Stimulated activated CD4-positive, alpha-beta T cell treated with anti-CD3 and anti-CD28 coated beads, Interleukin-4, amount 100 ng/mL, for 4 hours (primary cell): ENCODE measurements at places on chromosomes 12 and 14.

- no peak for DNase-seq
Observed at GRCh38 chr12:22377731-22378496, 43.4 kb upstream of the ST8SIA1 start.

DNA sequence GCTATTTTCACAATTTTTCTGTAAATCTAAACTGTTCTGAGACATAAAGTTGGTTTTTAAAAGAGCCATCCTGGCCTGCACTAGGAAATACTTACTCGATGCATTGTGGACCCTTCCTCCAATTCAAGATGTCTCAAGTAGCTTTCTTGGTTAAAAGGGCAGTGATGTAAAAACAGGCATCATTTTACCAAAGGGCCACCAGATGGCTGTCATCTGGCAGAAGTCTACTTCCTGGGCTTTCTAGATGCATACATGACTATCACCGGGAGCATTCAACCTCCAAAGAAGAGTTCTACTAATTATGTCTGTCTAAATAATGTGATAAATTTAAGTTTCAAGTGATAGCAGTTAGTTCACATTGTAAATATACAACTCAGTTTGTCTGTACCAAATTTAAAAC lies 96.8 kb upstream of the FRMD6 start:
- DNase-seq: no peak

DNA sequence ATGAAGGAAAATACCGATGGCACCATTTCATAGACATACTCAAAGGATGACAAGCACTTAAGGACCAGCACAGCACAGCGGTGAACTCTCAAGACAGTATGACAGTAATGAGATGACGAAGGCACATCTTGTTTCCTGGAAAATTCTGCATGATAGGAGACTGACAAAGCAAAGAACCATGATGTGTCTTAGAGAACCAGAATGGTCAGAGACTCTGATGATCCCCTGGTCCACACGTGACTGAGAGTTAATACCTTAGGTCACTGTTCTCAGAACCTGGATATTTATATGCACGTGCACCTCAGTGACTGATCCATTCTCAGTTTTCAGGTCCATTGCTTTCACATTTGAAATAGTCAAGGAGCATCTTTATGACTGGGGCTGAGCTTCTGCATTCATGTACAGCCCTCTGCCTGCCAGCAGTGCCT lies 35.3 kb downstream of the PROX2 start:
- DNase-seq: no peak

GRCh38 chr14:77037215-77037937 lies 8.9 kb upstream of the IRF2BPL start:
- no peak for DNase-seq

DNA sequence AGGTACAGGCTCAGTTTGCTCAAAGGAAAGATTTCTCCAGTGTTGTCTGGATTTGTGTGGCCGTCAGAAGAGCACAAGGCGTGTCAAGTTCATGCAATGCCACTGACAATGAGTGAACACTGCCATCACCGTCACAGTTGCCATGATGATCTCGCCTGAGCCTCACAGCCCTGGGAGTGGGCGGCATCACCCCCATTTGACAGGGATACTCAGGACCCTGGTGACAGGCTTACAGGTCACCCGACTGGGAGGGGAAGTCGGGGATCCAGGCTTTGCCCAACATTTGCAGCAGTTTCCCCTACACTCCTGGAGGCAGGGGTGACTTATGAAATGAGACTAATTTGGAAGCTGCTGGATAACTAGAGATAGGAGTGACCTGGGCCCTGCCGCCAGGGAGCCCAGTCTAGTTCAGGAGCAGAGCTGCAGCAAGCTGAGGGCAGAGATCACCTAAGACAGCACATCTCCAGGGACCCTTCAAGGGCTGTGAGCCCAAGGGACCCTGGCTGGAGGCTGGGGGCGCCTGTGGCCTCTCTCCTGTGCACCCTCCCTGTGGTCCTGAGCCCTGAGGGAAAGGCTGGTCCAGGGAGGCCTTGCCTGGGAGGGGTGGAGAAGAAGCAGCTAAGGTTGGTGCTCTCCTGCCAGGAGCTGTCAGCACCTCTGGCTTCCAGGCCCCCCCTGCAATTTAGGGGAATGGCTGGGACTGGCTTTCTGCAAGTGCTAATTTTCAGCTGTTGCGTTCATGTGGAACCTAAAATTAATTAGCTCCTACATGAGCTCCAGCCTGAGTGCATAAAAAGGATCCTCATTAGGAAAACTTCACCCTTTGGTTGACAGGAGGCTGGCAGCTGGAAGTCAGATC lies 32.4 kb upstream of the BEGAIN start:
- no peak for DNase-seq

DNA sequence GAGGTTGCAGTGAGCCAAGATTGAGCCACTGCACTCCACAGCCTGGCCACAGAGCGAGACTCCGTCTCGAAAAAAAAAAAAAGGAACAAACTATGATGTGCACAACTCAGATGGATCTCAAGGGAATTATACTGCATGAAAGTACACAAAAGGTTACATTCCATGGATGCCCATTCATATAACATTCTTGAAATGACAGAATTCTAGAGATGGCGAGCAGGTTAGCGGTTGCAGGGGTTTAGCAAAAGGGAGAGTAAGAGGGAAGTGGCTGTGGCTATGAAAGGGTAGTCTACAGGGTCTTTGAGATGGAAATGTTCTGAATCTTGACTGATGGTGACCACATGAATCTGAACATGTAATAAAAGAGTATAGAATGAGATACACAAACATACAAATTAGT lies 49.7 kb downstream of the CKB start:
- no peak for DNase-seq

DNA sequence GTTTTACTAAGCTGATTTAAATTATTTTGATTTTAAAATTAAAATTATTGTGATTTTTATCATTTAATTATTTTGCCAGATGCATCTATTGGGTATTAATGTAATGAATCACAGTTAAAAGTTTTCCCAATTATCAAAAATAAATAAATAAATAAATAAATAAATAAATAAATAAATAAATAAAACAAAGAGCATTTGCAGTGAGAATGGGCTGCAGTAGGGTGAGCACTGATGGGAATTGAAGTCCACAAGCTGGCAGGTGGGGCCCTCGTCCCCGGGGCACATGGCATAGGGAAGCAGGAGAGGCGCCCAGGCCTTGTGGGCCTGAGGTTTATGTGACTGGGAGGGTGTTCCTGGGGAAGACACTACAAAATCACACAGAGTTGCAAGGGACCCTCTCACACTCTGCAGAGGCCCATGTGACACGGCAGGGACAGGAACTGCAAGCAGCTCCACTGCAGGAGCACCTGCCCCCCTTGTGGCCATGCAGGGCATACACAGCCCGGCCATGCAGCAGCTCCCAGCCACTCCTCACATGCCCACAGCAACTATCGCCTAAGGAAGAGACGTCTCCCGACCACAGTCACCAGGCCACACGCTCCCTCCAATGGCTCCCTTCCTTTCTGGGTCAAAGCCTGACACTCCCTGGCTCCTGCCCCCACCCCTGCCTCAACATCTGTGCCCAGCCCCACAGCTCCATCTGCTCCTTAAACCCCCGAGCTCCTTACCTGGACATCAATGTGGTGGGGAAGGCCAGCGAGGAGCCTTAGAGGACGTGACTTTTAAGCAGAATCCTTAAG lies 256.3 kb upstream of the SFSWAP start:
- DNase-seq: no peak

GRCh38 chr12:92551853-92552397 lies 150.9 kb upstream of the PLEKHG7 start:
- peak; percentile 45 for DNase-seq

- no peak for DNase-seq
Observed at GRCh38 chr14:54535646-54536045, 25.9 kb downstream of the CGRRF1 start.

DNA sequence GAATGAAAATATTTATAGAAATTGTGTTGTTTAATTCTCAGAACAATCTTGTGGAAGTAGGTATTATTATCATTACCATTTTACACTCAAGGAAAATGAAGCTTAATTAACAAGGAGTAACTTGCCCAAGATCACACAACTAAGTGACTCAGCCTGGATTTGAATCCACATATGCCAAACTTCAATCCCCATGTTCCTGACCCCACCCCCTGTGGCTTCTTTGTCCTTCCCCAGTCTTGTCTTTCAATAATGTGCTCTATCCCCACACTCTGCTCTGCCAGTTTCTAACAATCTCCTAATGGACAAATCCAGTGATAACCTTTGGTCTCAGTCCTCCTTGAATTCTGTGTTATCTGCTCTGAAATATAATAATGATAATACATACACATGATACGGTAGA lies 355.2 kb downstream of the BMP4 start:
- no peak for DNase-seq

- no peak for DNase-seq
Observed at GRCh38 chr12:114924946-114925475, 241.0 kb upstream of the TBX3 start.
